ENCODE measurements at places on chromosomes 4 and X. TPM values are rescaled to one million over a fixed set of nuclear protein-coding genes. Genes with fewer than 3 reads are reported as not detected.

GRCh38 chrX:103464774-103465117 is 54.5 kb downstream of the RAB40A start:
- H3K27me3 ChIP-seq = peaks cover 4% of the 10 kb centered on the region
- peaks cover 9% of the 10 kb centered on the region for H3K4me1 ChIP-seq
- peak; percentile 40 for DNase-seq
- H3K4me3 ChIP-seq = peak overlapping the region; percentile 97
- H3K36me3 ChIP-seq = no peaks in the 10 kb centered on the region

DNA sequence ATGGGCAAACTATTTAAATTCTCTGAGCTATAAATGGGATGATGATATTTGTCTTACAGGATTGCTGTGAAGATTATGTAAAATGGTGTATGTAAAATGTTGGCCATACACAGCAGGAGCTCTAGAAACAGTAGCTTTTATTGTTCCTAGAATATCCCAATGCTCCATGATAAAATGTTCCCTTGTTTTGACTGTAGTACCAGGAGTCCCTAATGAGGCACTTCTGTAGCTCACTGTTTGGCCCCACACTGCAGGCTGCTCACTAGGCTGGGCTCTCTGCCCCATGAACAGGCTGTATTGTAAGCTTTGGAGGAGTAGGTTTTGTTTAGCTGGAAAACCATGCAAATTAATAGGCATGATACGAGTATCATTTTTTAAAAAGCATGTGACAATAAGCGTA is 3.3 kb upstream of the FGA start:
- H3K36me3 ChIP-seq = peaks cover 4% of the 10 kb centered on the region
- no peak overlapping the region for H3K27ac ChIP-seq
- peaks cover 51% of the 10 kb centered on the region for H3K27me3 ChIP-seq
- H3K4me3 ChIP-seq = no peak overlapping the region
- H3K4me1 ChIP-seq = peaks cover 2% of the 10 kb centered on the region

Gene GPRASP3
- 3.4 TPM for total RNA-seq

DNA sequence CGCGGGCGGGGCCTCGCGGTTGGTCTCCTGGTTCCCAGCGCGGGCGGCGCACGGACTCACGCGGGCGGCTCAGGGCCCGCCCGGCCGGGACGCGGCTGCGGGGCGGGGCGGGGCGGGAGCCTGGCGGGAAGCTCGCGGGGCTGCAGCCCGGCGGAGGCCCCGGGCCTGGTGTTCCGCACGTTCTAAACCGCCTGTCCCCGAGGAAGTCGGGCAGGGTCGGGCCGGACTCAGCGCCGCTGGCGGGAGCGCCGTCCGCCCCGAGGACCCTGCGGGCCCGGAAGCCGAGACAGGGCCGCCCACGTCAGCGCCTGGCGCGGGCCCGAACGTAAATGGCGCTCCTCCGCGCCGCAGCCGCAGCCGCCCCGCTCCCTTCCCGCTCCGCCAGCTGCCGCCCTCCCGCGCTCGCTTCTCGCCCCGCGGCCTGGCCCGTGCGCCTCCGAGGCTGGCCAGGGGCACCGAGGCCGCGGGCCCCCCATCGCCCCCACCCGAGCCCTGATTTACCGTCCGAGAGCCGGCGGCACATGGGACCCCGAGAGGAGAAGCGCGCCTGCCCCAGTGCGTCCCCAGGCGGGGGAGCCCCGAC is 309 bp upstream of the CTBP1 start:
- DNase-seq = peak; percentile 85
- peaks cover 3% of the 10 kb centered on the region for H3K36me3 ChIP-seq
- peak overlapping the region; percentile 94 for H3K4me3 ChIP-seq
- H3K27ac ChIP-seq = peak overlapping the region; percentile 98
- no peaks in the 10 kb centered on the region for H3K27me3 ChIP-seq
- H3K4me1 ChIP-seq = peaks cover 60% of the 10 kb centered on the region

- H3K4me1 ChIP-seq = peaks cover 16% of the 10 kb centered on the region
- H3K27me3 ChIP-seq = no peaks in the 10 kb centered on the region
- H3K27ac ChIP-seq = no peak overlapping the region
These were observed 114.2 kb downstream of the ZNF827 start for GRCh38 chr4:145824463-145824862.

GRCh38 chr4:72076562-72076961 is 44.8 kb downstream of the NPFFR2 start:
- H3K27me3 ChIP-seq = no peaks in the 10 kb centered on the region
- H3K36me3 ChIP-seq = no peaks in the 10 kb centered on the region
- DNase-seq = no peak
- H3K4me3 ChIP-seq = no peak overlapping the region
- H3K4me1 ChIP-seq = no peaks in the 10 kb centered on the region

GRCh38 chrX:23616361-23616760 is 50.9 kb upstream of the PRDX4 start:
- no peaks in the 10 kb centered on the region for H3K36me3 ChIP-seq
- H3K27me3 ChIP-seq = no peaks in the 10 kb centered on the region
- peaks cover 2% of the 10 kb centered on the region for H3K4me1 ChIP-seq

GRCh38 chr4:8319061-8319460 is 49.5 kb downstream of the HTRA3 start:
- DNase-seq = no peak
- H3K4me1 ChIP-seq = no peaks in the 10 kb centered on the region
- peaks cover 18% of the 10 kb centered on the region for H3K27me3 ChIP-seq

DNA sequence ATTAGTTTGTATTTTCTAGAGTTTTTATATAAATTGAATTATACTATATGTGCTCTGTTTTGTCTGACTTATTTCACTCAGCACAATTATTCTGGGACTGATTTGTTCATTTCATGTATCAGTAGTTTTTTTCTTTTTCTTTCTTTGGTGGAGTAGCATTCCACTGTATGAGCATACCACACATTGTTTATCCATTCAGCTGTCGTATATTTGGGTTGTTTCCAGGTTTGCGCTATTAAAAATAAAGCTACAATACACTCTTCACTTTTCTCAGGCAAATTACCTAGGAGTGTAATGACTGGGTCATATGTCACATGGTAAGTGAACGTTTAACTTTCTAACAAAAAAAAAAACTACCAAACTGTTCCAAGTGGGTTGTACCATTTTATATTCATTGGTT is 9.6 kb upstream of the OTUD4 start:
- no peak overlapping the region for H3K27ac ChIP-seq
- H3K36me3 ChIP-seq = peaks cover 4% of the 10 kb centered on the region
- peaks cover 2% of the 10 kb centered on the region for H3K4me1 ChIP-seq
- no peak for DNase-seq
- no peaks in the 10 kb centered on the region for H3K27me3 ChIP-seq

DNA sequence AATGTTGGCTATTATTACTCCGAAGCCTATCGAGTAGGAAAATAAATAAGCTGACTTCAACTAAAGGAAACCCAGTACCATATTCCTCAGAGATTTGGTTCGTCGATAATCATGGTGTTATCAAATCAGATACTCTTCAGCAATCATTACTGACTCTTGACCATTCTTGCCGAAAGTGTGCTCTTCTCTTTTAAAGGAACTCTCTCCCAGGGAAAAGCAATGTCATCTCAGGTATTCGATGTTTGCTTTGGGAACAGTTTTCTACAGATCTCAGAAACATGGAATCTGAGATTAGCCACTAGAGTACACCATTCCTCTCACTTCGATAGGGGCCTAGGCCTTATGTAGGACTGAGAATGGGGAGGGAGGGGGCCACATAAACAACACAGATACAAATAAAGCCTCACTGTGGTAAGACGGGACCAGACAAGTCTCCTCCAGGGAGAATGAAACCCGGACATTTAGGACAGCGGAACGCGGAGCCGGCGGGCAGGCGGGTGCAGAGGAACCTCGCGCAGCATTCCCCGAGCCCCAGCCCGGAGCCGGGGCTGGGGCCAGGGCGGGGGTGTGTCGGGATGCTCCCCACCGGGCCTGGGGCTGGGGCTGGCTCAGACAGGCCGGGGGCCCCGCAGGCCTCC is 581 bp downstream of the DNAJB14 start:
- peak; percentile 26 for DNase-seq
- peaks cover 4% of the 10 kb centered on the region for H3K36me3 ChIP-seq
- peaks cover 40% of the 10 kb centered on the region for H3K4me1 ChIP-seq

GRCh38 chr4:113673450-113673849 is 88.1 kb downstream of the CAMK2D start:
- peaks cover 28% of the 10 kb centered on the region for H3K4me1 ChIP-seq
- H3K4me3 ChIP-seq = no peak overlapping the region
- H3K27ac ChIP-seq = no peak overlapping the region
- DNase-seq = no peak

Gene CLDN34
- total RNA-seq = not detected

GRCh38 chr4:168693750-168694490 is 197.1 kb downstream of the PALLD start:
- H3K27ac ChIP-seq = no peak overlapping the region
- no peak for DNase-seq
- H3K36me3 ChIP-seq = peaks cover 3% of the 10 kb centered on the region

DNA sequence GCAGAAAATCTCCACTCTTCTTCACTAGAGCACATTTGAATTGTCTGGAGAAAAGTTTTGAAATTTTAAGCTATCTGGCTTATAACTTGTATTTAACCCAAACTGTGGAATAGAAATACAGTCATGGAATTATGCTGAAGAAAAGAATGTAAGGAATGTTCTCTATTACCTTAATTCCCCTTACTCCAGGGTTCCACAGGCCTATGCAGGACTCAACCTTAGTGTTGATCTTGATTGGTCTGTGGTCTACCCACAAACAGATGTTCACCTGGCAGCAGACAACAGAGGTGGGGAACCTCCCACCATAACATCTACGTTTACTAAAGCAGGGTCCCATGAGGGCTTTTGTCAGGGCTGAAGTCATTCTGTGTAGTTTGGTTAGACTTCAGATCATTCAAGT is 189.3 kb upstream of the GPRIN3 start:
- H3K36me3 ChIP-seq = peaks cover 5% of the 10 kb centered on the region
- H3K27ac ChIP-seq = no peak overlapping the region
- H3K27me3 ChIP-seq = peaks cover 18% of the 10 kb centered on the region
- no peaks in the 10 kb centered on the region for H3K4me1 ChIP-seq

Data from T-helper 17 cell (primary cell).